CD8-positive, alpha-beta T cell (primary cell): ENCODE measurements at places on chromosomes 2 and 18.
A peak's percentile ranks its signal among the peaks of the same experiment; 100 is the strongest.

DNA sequence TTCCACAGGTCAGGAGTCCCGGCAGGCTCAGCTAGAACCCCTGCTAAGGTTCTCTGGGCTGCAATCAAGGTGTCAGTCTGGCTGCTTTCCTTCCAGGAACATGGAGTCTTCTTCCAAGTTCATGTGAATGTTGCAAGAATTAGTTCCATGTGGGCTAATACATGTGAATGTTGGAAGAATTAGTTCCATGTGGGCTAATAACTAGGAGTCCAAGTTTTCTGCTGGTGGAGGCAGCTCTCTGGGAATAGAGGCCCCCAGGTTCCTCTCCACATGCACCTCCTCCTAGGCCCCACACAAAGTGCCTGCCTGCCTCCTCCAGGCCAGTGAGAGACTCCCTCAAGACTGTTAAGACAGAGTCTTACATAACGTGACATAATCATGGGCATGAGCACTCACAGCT lies 140.8 kb upstream of the SLC35G4 start:
- no peak for DNase-seq

DNA sequence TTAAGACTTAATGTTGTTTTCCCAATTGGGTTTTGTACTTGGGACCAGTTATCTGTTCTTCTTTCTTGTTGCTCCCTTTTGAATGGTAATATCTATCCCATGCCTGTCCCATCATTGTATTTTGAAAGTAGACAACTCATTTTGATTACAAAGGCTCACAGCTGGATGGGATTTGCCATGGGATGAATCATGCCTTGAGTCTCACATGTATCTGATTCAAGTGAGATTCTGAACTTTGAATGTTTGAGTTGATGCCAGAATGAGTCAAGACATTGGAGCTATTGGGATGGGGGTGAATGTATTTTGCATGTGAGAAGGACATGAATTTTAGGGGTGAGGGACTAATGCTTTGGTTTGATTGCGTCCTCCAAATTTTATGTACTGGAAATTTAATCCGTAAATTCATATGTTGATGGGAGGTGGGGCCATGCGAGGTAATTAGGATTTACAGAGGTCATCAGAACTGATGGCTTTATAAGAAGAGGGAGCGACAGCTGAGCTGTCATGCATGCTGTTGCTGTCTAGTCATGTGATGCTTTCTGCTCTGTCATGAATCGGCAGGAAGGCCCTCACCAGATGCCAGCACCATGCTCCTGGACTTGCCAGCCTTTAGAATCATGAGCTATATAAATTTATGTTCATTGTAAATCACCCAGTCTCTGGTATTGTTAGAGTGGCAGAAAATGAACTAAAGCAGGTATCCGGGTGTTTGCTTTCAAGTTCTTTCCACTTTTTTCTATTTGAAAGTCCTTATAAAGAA lies 741.3 kb upstream of the RAB6C start:
- no peak for DNase-seq

GRCh38 chr2:191670076-191670475 lies 7.9 kb upstream of the NABP1 start:
- DNase-seq = no peak

DNA sequence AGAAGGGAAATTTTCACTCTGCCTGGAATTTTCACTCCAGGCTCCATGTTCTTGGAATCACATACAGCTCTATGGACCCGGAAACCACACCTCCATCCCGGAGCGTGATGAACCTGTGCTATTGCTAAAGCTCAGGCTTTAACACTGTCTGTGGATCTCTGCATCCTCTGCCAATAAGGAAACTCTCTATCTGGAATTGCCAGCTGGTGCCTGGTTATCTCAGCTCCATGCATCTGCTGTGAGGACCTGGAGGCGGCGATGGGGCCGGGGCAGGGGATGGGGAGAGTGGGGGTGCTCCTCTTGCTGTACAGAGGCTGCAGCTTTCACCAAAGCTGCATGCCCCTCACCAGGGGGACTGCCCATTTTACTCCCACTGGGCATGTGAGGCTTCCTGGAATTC lies 754.0 kb upstream of the SOX11 start:
- DNase-seq = no peak

- no peak for DNase-seq
These were observed 94.5 kb downstream of the ACKR3 start for GRCh38 chr2:236664136-236664535.

GRCh38 chr2:112831946-112832840 lies 4.4 kb downstream of the IL1B start:
- no peak for DNase-seq

DNA sequence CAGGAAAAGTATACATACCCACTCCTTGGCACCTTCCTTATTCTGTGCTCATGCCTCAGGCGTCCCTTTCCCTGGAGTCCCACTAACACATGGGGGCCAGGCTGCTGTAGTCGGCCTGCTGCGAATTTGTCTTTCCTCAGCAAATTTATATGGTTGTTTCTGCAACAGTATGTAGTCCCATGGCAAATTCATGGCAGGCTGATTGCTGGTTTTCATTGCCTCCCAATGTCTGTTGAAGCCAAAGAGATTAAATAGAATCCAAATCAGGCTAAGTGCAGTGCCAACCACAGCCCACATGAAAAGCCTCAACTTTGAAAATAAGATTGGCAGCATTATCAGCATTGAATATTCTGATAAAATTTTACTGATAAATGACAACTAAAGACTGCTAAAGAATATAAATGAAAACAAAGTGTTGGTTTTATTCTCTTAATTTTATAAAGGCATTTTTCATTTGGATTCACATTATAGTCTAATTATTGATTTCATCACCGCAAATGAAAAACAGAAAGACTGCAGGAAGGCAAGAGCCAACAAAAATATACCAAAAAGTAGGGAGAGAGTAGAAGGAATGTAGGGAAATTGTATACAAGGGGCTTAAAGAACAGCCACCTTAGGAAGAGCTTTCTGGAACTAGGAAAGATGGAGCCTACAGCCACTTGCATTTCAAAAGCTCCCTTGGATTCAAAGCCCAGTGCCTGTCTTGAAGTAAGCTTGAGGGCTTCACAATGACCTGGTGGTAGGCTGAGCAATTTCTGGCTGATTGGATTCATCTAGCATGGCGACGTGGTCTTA lies 283.7 kb upstream of the MMADHC start:
- DNase-seq = no peak

- DNase-seq = no peak
These were observed 61.6 kb downstream of the AAK1 start for GRCh38 chr2:69581774-69582581.

- no peak for DNase-seq
These were observed 18.6 kb upstream of the PKDCC start for GRCh38 chr2:42029171-42029570.

GRCh38 chr2:39718483-39718882 lies 52.8 kb downstream of the TMEM178A start:
- DNase-seq = no peak

- DNase-seq = peak; percentile 4
These were observed 1.1 kb upstream of the TMEFF2 start for GRCh38 chr2:192195548-192196418.

DNA sequence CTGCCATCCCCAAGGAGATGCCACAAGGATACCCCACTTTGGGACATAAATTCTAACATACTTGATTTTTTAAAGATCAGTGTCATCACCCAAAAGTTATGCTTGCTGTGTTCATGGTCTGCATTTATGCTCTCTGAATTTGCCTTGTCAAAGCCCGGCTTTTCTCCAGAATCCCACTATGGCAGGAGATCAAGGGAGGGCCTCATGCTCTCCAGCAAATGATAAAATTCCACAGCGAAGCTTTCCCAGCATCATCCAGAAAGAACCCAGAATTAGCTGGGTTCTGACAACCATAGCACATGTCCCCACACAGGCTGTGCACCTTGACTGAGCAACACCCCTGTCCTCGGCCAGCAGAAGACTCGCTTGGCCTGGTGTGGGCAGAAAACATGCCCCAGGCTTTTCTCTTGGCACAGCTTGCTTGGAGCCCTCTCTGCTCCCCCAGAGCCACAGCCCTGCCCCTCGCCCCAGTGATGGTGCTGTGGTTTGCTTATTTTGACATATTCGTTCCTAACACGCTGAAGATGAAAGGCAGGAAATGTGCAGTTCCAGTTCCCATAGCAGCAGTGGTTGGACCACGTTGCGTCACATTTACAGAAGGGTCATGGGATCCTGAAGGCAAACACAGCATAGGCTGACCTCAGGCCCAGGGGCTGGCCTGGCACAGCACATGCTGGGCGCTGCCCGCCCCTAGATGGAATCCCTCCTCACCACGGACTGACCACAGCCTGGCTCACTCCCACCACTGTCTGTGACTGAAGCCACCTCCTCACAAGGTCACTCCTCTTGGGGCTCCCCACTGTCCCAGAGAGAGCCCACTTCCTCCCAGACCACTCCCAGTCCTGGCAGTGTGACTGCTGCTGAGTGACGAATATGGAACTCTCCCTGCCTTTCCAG lies 14.1 kb upstream of the CHRNA1 start:
- peak; percentile 90 for DNase-seq

DNA sequence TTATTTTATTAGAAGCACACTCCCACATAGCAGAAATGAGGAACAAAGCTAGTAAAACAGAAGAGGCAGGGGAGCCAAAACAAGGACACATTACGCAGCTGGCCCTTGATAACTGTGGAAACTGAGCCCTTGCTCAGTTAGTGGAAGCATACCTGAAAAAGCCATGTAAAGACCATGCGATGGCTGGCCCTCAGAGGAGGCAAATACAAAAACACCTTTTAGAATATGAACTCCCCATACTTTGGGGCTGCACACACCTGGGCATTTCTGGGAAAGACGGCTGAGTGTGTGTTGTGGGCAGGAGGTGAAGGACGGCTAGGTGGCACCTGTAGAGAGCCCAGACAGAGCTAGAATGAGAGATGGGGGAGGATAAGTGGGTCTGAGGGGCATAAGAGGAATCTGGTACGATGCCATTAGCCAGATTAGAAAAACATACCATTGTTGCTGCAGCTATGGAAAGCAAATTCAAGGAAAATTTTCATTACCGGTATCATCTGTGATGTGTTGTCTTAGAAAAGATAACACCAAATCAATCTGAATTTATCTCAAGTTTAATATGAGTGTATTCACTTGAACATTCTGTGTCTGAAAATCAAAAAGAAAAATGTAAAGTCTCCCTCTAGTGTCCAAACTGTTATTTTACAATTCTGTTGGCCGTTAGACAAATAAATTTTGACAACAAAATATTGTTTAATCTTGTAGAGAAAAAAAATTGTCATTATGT lies 45.2 kb upstream of the SULT1C3 start:
- no peak for DNase-seq

GRCh38 chr18:61854578-61855448 lies 38.0 kb downstream of the RNF152 start:
- DNase-seq = no peak

DNA sequence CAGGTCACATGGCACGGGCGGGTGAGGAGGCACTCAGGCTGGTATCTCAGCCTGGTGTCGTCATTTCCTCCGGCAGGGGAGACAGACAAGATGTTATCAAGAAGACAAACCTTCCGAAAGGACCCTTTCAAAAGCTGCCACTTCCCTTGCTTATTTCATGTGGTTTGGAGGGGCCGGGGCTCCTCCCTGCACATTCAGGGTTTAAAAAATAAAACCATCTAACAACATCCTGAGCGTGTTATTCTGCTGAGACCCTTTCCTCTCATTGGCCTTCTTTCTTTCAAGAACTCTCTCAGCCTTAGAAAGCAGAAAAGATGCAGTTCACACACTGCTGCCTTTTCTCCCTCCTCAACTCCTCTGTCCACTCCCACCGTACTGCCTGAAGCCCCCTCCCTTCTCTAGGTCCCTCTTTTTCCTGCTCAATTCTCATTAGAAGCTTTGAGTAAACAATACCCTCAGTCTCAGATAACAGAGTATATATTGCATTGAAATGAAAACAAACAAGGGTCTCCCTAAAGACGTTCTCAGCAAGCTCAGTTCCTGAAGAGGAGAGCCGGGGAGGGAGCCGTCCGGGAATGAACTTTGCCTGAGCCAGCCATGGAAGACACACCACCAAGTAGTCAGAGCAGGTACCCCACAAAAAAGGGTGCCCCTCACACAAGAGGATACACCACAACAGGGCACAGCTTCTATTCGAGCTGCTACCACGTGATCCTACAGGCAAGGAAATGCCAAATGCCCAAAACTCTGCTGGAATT lies 9.7 kb downstream of the SMAD7 start:
- peak; percentile 74 for DNase-seq

DNA sequence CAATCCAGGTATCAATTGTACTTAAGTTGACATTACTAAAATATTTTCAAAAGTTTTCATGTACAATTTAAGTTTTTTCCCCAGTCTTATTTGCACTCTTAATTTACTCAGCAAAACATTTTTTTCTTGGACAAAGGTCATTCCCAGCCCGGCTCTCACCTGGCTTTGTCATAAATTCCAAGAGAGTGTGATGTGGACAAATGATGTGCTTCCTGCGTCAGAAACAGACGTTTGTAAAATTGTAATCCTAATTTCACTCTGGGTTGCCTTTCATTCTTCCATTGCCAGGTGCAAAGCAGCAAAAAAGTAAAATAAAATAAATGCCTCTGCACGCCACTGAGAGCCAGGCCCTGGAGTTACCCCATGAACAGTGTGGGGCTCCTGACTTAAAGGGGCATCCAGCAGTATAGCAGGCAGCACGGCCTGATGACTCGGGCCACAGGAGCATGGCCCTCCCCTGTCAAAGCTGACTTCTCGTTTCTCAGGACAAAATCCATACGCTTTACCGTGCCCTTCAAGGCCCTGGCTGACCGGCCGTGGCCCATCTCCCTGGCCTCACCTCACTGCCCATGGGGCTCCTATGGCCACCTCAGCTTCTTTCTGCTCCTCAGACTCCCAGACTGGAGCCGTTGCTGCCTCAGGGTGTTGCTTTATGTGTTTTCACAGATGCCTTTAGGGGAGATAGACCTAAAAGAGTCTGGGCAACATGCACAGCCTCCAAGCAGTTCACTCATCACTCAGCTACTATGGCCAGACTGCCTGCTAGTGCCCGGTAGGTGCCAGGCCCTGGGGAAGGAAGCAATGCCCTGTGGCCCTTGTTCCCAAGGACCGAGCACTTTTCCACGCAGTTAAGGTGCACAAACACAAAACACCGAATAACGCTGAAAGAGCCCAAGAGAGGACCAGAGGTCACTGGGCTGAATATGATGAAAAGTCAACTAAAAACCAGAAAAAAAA lies 7.6 kb upstream of the TMEM185B start:
- DNase-seq = no peak

- DNase-seq = no peak
These were observed 55.1 kb downstream of the COPS8 start for GRCh38 chr2:237140689-237141285.
